ENCODE measurements at places on chromosomes 11 and 22. TPM values are rescaled to one million over a fixed set of nuclear protein-coding genes. Genes with fewer than 3 reads are reported as not detected.

Gene KDM4D
- total RNA-seq = 2.6 TPM

Gene RTN4R
- 33.4 TPM for total RNA-seq

Gene MMP3
- total RNA-seq = not detected

Gene MGAT3
- total RNA-seq = 10.2 TPM

Gene BTG4
- total RNA-seq = 0.31 TPM

Gene DNAJB7
- not detected for total RNA-seq

Gene TIMP3
- total RNA-seq = 1.9 TPM

Gene CALCA
- total RNA-seq = 1.9 TPM

Gene RIBC2
- 2.2 TPM for total RNA-seq

Gene GRIA4
- 71.1 TPM for total RNA-seq

Gene LARGE2
- total RNA-seq = 107 TPM

Gene MMP7
- not detected for total RNA-seq

Gene VPREB1
- total RNA-seq = not detected

Gene YAP1
- total RNA-seq = 155 TPM

Gene B4GAT1
- 41.9 TPM for total RNA-seq

Gene DSCAML1
- 0.17 TPM for total RNA-seq

DNA sequence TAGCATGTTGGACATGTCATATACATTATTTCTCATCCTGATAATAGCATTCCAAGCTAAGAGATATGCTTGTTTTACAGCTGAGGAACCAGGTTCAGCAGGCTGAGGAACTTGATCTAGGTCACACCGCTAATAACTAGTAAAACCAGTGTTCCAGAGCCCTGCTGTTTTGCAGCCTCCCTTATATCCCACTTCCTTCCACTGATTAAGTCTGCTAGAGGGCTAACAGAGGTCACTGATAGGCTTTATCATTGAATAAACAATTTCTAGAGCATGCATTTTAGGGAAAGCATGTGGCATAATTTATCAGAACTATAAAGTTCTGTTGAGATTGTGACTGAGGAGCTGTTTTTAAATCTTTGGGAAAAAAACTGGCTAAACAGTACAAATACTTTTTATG, 54.0 kb downstream of the UVRAG start:
- no peak for DNase-seq

- no peak for DNase-seq
Measured at GRCh38 chr11:10480026-10480425, 25.0 kb downstream of the AMPD3 start.

DNA sequence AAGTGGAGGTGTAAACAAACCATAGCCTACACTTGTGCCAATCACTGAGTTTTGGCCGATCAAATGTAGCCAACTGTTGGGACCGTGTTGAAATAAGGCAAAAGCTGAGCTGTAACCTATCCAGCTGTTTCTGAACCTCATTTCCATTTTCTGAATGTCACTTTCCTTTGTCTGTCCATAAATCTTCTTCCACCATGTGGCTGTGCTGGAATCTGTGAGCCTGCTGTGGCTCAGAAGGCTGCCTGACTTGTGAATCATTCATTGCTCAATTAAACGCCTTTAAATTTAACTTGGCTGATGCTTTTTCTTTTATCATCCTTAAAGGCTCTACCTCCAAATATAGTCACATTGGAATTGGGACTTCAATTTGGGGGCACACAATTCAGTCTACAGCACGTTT, 203.1 kb upstream of the MPPED2 start:
- no peak for DNase-seq

DNA sequence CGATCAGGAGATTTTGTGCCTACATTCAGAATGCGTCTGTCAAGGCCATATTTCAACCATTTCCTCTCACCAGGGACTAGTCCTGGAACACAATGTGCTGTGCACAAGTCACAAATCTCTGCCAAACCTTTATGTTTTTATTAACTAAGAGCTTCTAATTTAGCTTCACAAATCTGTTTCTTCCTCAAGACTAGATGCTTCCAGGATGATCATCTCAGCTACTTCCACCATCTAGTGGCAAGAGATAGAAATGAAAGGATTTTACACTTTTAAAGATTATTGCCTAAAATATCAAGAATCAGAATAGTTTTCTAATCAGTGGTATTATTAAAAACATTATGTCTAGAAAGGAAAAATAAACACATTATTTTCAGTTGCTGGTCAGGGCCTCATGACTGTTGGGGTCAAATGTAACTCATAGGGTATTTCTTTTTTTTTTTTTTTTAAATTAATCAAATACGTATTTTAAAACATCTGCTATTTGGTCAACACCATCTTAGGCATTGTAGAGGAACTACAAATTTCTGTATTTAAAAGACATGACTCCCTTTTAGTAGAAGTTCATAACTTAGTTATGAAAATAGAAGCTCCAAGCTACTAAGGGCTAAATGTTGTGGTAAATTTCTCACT, 1102.6 kb downstream of the DLG2 start:
- peak; percentile 46 for DNase-seq

DNA sequence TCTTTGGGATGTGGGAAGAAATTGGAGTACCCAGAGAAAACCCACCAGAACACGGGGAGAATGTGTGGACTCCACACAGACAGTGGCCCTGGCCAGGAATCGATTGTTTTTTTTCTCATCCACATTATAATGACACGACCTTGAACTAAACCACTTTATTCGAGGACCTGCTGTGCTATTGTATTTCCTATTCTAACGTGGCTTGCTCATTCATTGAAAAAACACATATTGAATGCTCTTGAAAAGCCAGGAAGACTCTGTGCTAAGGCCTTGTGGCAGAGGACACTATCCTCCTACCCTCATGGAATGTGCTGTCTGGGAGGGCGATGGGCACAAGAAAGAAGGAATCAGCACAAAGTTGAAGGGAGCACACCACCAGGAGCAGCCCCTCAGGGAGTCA, 9.1 kb upstream of the SREBF2 start:
- DNase-seq = no peak

GRCh38 chr22:39852799-39853198, 40.8 kb downstream of the ENTHD1 start:
- no peak for DNase-seq

- no peak for DNase-seq
Measured at GRCh38 chr11:126588630-126589491, 233.4 kb downstream of the ST3GAL4 start.

- DNase-seq = peak; percentile 78
Measured at GRCh38 chr22:49992921-49993648, 19.5 kb downstream of the IL17REL start.

DNA sequence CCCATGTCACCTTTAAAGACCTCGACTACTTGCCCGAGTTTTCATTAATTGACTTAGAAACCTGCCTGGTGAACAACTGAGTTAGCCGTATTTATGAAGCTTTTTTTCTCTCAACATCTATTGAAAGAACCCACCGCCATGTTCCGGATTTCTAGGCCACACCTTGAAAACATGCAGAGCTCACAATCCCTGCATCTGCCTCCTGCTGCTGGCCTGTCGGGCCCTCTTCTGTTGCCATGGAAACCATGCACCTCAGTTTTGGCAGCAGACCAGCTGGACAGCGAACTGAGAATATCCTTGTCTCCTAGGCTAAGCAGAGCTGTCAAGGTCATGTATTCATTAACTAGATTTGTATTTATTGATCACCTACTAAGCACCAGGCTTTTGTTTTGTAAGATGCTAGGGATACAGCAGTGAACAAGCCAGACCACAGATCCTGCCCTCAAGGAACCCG, 4.3 kb upstream of the PATZ1 start:
- peak; percentile 69 for DNase-seq

- no peak for DNase-seq
Measured at GRCh38 chr22:17832665-17833064, 58.4 kb upstream of the BID start.

DNA sequence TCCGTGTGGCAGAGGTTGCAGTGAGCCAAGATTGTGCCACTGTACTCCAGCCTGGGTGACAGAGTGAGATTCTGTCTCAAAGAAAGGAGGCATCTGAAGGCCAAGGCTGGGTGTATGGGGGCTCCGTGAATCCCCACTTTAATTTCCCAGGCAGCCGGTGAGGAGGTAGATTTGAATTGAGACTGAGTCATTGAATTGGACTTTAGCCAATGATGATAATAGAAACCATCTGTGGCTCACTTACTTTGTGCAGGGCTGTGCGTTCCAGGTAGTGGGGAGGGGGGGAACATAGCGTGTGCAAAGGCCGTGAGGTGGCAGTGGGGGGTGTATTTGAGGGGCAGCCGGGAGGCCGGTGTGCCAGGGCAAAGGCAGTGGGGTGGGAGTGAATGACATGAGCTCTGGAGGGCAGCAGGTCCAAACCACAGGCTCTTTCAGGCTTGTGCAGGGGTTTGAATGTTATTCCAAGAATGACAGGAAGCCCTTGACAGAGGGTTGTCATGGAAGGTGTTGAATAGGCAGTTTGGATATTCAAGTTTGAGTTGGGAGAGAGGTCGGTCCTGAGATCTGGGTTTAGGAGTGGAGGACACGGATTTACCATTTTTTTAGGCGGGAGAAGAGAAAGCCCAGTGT, 6.1 kb downstream of the ARHGAP8 start:
- DNase-seq = no peak

GRCh38 chr11:38392176-38392575, 1794.1 kb upstream of the RAG2 start:
- DNase-seq = peak; percentile 1

DNA sequence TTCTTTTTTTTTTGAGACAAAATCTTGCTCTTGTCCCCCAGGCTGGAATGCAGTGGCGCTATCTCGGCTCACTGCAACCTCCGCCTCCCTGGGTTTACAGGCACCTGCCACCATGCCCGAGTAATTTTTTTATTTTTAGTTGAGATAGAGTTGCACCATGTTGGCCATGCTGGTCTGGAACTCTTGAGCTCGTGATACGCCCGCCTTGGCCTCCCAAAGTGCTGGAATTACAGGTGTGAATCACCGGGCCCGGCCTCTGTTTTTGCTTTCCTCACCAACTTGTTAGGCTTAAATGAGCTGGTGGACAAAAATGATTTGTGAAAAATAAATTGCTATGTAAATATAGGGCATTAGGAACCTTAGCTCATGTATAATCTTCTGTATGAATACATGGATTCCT, 3.5 kb downstream of the MEI1 start:
- no peak for DNase-seq

GRCh38 chr11:92204731-92205130, 19.9 kb upstream of the FAT3 start:
- no peak for DNase-seq

GRCh38 chr22:29469755-29470154, 10.3 kb upstream of the NEFH start:
- DNase-seq = peak; percentile 61

DNA sequence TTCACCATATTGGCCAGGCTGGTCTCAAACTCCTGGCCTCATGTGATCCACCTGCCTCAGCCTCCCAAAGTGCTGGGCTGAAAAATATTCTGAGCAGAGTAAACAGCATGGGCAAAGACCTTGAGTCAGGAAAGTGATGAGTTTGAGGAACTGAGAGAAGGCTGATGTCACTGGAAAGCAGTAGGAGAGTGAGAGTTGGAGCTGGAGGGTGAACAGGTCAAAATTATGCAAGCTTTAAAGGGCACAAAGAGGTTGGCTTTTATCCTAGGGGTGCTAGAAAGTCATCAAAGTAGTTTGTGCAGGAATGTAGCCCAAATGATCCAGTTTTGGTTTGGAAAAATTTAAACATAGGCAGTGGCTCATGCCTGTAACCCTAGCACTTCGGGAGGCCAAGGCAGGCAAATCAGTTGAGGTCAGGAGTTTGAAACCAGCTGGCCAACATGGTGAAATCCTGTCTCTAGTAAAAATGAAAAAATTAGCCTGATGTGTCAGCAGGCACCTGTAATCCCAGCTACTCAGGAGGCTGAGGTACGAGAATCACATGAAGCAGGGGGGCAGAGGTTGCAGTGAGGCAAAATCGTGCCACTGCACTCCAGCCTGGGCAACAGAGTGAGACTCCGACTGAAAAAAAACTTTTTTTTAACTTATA, 44.7 kb upstream of the CXCR5 start:
- DNase-seq = no peak

- no peak for DNase-seq
Measured at GRCh38 chr11:40867991-40868632, 591.3 kb downstream of the LRRC4C start.

DNA sequence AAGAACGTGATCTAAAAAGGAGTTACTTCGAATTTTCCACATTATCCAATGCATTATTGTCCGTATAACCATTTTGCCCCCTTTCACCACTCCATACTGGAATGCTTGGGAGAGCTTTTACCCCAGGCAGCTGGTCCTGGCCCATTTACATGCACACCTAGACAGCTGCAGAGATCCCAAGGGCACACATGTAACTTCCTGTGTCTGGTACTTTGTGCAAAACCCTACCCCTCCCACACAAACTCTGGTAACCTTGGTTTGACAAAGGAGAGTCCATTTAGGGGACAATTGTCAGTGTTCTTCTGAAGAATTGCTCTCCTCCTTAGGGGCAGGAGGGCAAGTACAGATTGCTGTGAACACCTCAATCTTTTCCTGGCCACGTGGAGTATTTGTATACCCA, 57.3 kb upstream of the SORL1 start:
- DNase-seq = no peak

DNA sequence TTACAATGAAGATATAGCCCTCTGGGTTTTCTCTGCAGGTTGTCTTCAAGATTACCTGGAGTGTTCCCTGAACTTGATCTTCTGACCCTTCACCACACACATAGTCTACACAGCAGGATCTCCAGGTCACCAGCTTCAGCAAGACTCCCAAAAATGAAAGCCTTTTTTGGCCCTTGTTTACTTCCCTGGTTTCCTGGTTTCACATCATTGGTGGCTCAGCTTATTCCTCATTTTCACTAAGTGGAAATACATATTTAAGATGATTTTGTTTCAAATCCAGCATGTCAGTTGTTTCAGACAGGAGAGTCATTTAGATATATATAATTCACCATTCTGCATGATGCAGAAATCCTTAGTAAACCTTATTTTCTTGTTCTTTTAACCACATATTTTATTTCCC, 41.6 kb upstream of the MPEG1 start:
- no peak for DNase-seq

GRCh38 chr22:20165421-20165820, 14.6 kb upstream of the CCDC188 start:
- DNase-seq = no peak

GRCh38 chr11:59894616-59895015, 16.0 kb downstream of the OOSP3 start:
- DNase-seq = no peak

DNA sequence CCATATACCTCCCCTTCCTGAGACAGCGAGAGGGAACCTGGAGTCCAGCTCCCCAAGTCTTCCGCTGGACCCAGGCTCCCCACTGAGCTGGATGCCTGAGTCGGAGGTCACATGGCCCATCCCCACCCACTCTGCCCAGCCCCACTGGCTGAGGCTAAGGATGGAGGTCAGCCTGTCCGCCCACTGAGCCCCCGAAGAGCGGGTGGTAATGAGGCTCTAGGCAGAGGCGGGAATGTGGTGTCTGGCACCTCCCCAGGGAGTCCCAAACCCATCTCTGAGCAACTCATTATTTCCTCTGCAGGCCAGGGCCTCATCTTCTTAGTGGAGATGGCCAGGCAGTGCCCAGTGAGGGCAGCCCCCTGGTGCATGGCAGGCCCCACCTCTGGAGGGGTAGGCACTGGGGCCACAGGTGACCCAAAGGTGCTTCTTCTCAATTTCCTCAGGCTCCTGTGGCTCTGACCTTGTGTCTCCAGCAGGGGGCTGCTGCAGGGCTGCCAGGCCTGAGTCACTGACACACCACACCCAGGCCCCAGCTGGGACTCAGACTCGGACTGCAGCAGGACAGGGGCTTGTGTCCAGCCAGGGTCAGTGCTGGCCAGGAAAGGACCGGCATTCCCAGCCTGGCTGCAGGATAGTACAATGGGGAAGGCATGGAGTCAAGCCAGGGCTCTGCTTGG, 10.2 kb upstream of the PDE2A start:
- DNase-seq = peak; percentile 73

- DNase-seq = no peak
Measured at GRCh38 chr11:128151780-128152179, 435.6 kb downstream of the ETS1 start.
